ENCODE measurements at places on chromosomes 1 and 21.

GRCh38 chr1:239951511-239952140, 140.1 kb upstream of the FMN2 start:
- peak; percentile 9 for DNase-seq

GRCh38 chr1:209219791-209220524, 363.6 kb upstream of the CAMK1G start:
- DNase-seq: no peak

DNA sequence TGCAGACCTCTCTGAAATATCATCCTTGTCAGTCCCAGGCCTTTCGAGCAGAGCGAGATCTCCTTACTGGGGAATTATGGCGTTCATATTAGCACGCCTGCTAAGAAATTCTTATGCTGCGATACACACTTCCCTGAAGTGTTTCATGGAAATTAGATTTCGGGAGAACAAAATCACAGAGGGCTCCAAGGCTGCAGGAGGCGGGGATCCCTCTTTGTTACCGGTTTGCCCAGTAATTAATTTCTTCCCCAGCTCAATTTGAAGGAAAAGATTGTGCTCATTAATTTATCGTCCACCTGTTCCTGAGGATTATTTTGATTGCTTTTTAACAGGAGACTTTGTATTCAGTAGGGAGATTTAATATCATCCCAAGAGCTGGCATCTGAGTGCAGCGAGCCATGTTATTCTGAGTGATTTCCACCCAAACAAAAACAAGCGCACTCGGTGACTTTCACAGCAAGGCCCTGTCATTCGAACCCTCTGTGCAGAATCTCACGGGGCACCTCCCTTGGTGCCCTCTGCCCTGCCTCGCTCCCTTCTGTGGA, 202.3 kb upstream of the GALNT2 start:
- DNase-seq: no peak

DNA sequence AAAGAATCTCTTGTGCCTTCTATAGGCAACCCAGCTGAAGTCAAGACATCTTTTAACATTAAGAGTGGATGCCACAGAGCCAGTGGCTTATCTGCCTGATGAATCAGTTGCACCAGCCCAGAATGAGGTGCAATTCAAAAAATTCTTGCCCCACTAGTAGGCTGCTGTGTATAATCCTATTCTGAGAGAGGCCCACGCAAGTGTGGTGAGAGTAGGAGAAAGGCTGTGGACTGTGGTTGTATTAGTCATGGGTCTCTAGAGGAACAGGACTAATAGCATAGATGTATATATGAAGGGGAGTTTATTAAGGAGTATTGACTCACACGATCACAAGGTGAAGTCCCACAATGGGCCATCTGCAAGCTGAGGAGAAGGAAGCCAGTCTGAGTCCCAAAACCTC, 216.4 kb downstream of the LTN1 start:
- DNase-seq: no peak

DNA sequence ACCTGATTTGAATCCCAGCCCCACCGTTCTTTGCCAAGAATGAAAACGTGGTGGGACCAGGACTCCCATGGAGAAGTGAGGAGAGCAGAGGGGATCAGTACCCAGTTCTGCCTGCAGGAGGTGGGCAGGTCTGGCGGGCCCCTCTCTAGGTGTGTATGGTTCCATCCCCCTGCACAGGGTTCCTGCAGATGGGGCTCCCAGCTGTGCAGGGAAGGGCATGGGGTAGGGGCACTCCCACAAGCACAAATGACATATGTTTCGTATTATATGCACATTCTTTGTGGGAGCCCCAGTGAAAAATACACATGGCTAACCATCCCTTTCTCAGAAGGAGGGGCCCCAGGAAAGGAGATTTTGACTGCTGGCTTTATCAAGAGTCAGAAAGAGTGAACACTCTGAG, 144.6 kb downstream of the PLPP3 start:
- DNase-seq: no peak

GRCh38 chr1:6331543-6332273, 61.9 kb downstream of the ACOT7 start:
- no peak for DNase-seq

DNA sequence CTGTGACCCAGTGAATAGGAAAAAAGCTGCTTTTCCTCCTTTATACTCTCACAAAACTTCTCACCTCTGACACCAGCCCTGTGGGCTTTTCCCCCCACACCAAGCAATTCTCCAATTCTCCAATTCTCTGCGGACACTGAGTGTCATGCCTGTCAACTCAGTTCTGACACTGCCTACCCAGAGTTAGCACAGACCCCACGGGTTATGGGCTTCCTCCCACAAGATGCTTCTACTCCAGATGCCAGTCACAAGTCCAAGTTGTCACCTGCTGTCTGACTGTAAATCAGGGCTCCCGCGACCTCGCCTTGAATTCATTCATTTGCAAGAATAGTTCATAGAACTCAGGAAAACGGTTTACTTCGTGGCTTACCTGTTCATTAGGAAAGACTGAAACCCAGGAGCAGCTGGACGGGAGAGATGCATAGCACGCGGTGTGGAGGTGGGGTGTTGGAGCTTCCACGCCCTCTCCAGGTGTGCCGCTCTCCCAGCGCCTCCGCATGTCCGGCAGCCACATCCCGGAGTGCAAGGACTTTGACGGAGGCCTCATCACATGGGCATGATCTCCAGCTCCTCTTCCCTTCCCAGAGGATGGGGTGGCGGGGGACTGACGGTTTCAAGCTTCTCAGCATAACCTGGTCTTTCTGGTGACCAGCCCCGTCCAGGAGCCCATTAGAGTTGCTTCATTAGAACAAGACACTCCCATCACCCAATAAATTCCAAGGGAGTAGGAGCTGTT, 154.7 kb downstream of the PGBD5 start:
- DNase-seq: no peak

GRCh38 chr1:171973421-171973820, 132.1 kb downstream of the DNM3 start:
- DNase-seq: no peak

DNA sequence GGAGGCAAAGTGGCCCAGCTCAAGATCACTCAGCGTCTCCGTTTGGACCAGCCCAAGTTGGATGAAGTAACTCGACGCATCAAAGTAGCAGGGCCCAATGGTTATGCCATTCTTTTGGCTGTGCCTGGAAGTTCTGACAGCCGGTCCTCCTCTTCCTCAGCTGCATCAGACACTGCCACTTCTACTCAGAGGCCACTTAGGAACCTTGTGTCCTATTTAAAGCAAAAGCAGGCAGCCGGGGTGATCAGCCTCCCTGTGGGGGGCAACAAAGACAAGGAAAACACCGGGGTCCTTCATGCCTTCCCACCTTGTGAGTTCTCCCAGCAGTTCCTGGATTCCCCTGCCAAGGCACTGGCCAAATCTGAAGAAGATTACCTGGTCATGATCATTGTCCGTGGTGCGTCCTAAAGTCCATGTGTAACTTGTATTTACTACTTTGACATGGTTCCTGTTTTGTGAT, 2.7 kb downstream of the RBM15 start:
- DNase-seq: no peak

DNA sequence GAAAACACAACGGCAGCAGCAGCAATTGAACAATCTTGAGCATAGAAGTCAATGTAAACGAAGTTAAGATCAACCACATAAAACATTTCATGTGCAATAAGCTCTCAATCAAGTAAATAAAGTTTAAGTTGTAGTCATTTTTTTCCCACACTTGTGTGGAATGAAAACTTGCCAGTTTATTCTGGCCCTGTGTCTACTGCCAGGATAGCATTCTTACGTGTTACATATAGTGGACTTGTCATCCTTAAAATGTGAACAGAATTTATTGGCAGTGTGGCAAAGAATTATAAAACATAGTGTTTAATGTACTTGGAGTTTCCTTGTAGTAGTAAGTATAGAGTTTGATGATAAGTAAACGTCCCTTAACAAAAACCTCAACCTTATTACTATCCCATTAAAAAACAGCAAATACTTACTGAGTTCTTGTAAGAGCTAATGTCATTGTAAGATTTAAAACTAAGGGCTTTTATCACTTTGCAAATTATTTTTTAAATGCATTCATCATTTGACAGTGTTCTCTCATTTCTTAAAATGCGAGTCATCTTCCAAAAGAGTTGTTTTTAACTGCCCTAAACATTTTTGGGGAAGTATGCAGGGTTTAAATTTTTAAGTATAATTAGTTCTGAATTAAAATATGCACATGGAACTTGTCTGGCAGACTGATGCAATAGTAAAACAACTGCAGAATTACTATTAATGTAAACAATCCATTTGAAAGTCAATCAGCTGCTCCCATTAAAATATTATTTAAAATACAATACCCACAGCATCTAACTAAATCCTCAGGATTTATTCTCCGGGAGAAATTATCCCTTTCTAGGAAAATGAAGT, 7.9 kb downstream of the COX20 start:
- no peak for DNase-seq

DNA sequence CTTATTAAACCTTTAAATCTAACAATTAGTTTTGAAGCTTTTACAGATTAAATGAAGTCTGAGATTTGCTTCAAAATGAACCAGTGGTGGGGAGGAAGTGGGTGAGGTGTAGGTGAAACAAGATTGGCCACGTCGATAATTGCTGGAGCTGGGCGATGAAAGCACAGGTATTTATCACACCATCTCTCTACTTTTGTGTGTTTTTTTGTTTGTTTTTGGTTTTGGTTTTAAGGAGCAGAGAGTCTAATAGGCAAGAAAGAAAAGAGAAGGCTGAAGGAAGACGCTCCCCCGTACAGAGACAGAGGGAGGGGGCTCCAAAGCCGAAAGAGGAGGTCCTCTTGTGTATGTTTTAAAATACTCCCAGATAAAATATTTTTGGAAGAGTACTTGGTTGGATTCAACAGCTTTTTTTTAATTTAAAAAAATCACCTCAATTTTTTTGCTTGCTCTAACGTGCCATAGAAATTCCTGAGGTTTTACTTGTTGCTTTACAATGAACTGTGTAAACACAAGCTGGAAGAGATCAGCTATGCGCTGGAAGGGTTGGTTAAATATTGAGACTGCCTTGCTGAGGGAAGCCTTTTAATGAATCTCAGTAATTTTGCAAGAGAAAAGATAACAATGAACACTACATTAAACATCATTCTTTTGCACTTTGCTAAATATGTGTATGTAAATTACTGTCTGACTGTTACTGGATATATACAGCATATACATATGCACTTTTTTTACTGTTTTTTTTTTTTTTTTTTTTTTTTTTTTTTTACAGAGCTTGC, 6.7 kb upstream of the LGALS8 start:
- DNase-seq: no peak

GRCh38 chr1:189269011-189269410, 1208.7 kb downstream of the BRINP3 start:
- DNase-seq: peak; percentile 9

Measured in NCI-H187 (cell line).